Vagina (tissue), 2 donors: ENCODE measurements at places on chromosomes 6 and 20.

GRCh38 chr6:53090576-53090975 lies 25.4 kb downstream of the FBXO9 start:
- no peak for DNase-seq

DNA sequence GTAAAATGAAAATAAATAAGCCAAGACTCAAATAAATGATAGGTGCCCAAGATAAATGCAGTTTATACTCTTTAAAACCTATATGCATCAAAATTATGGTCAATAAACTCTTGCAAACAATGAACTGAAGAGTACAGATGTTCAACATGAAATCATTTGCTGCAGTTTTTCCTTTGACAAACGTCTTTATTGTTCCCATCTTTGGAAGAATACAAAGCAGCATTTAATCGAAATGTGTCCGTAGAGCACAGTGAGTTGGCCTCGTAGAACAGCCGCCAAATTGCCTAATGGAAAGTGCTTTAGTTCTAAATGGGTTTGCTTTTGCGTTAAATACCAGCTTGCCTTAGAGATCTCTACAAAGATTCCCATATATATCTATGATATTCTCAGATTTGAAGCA lies 447.4 kb downstream of the PKHD1 start:
- DNase-seq: no peak

- no peak for DNase-seq
These were observed 144.1 kb upstream of the PTCHD4 start for GRCh38 chr6:48255094-48255493.

DNA sequence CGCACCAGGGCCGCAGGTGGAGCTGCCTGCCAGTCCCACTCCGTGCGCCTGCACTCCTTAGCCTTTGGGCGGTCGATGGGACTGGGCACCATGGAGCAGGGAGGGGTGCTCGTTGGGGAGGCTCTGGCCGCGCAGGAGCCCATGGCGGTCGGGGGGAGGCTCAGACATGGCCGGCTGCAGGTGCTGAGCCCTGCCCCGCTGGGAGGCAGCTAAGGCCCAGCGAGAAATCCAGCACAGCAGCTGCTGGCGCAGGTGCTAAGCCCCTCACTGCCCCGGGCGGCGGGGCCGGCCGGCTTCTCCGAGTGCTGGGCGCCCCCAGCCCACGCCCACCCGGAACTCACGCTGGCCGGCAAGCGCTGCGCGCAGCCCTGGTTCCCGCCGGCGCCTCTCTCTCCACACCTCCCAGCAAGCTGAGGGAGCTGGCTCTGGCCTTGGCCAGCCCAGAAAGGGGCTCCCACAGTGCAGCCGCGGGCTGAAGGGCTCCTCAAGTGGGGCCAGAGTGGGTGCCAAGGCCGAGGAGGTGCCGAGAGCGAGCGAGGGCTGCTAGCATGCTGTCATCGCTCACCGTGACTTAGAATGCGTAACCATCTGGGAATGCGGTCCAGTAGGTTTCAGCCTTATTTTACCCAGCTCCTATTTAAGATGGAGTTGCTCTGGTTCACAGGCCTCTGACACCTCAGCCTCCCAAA lies 77.3 kb downstream of the C6orf52 start:
- DNase-seq: no peak

DNA sequence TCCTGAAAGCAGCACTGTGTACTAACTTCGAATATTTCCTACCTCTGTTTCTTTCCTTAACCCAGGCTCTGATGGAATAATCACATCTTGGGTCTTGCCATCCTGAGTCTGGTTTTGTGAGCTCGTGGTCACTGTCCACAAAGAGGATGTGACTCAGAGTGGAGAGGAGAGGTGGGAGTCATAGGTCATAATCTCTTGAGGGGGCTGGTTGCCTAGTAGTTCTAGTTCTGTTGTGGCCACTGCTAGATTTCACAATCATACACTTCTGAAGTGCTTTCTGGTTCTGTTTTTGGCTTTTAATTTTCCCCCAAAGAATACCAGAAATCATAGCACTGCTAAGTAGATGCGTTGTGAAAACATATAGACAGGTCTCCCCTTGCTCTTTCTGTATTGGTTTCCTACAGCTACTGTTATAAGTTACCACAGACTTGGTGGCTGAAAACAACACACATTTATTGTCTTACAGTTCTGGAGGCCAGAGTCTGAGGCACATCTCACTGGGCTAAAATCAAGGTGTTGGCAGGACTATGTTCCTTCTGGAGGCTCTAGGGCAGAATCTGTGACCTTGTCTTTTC lies 102.8 kb downstream of the NRSN1 start:
- DNase-seq: no peak

DNA sequence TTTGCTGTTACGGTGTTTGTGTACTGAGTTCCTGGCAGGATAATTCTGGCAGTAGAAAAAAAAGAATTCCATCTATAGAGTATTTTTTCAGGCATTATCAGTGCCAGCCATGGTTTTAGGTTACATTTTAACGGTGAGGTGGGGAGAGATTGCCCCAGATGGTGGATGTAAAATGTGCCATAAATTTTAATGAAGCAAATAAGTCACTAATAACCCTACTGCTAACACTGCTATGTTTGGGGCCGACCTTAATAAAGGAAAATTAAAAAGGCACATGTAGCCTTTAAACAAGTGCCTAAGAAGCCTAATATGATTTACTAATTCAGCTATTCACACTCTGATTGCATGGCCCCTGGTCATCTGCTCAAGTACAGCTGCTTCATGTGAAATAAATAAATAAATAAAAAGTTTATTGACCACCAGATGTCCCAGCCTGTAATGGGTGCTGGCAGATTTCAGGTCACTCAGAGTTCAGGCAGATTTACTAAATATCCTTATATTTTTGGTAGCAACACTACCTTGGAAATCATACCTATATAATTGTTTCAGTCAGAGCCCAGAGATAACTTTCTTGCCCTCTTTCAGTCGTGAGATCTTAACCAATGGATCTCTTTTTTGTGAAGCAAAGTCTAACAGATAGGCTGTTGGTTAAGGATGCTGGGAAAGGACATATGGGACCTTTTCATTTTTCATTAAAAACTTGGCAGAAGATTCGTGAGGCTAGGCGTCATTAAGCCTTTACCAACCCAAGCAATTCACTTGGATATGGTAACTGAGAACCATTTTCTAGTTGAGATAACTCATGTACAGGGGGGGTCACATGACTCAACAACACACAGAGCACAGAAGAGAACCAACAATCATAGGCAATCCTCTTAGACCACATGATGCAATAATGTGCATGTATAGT lies 495.0 kb upstream of the NRSN1 start:
- DNase-seq: no peak

DNA sequence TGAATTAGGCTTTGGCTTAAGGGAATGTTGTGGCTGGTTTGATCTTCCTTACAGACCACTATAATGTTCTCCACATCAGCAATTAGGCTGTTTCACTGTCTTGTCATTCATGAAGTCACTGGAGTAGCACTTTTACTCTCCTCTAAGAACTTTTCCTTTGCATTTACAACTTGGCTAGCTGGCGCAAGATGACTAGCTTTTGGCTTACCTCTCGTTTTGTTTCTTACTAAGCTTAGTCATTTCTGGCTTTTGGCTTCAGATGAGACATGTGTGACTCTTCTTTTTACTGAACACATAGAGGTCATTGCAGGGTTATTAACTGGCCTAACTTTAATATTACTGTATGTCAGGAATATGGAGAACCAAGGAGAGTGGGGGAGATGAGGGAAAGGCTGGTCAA lies 143.2 kb downstream of the PTCHD4 start:
- no peak for DNase-seq

GRCh38 chr6:31651602-31652191 lies 764 bp downstream of the BAG6 start:
- DNase-seq: no peak

DNA sequence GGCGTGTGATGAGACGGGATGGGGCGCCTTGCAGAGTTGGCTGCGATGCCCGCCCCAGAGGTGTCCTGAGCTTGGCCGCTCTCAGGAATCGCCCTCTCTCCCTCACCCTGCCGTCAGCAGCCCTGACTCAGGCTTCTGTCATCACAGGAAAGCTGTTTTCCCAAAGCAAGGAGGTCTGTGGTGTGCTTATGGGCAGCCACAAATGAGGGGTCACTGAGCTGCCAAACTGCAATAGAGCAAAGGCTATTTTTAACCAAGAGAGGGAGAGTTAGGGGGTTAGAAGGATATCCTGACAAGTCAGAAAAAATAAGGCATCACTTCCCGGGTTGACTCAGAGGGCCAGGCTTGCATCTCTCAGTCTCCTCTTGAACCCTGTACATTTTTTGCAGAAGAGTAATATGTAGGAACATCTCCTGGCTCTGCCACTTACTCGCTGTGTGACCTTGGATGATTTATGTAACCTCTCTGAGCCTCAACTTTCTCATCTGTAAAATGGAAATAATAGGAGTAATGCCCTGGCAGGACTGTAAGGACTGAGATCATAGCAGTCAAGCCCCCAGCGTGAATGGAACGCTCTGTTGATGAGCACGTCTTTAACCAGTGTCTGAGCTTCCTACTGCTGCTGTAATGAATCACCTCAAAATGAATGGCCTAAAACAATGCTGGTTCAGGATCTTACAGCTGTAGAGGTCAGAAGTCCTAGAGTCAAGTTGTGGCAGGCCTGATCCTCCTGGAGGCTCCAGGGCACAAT lies 181.9 kb downstream of the NFATC2 start:
- DNase-seq: no peak
